ENCODE measurements at places on chromosomes 5 and 9. TPM values are rescaled to one million over a fixed set of nuclear protein-coding genes. Genes with fewer than 3 reads are reported as not detected.

GRCh38 chr9:72937545-72937944, 15.3 kb downstream of the ALDH1A1 start:
- DNase-seq = no peak

DNA sequence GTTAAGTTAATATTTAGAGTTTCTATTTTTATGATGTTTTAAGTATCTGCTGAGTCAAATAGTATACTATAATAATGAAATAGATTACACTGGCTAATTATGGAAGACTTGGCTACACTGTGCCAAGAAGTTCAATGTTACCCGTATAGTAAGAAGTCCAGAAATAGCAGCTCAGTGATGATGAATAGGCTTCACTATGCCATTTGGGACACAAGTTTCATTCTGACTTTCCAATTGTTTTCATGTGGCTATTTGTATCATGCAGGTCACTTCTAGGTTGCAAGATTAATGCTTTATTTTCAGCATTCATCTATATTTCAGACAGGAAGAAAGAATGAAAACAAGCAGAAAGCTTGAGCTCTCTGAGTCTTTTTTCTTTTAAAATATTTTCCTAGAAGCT, 194.5 kb upstream of the RIOK2 start:
- DNase-seq = no peak

GRCh38 chr9:124262649-124262972, 4.9 kb downstream of the NEK6 start:
- no peak for DNase-seq

GRCh38 chr5:140545606-140546005, 1.9 kb upstream of the EIF4EBP3 start:
- DNase-seq = no peak

- DNase-seq = no peak
Measured at GRCh38 chr9:110371411-110372007, 33.8 kb upstream of the TXNDC8 start.

DNA sequence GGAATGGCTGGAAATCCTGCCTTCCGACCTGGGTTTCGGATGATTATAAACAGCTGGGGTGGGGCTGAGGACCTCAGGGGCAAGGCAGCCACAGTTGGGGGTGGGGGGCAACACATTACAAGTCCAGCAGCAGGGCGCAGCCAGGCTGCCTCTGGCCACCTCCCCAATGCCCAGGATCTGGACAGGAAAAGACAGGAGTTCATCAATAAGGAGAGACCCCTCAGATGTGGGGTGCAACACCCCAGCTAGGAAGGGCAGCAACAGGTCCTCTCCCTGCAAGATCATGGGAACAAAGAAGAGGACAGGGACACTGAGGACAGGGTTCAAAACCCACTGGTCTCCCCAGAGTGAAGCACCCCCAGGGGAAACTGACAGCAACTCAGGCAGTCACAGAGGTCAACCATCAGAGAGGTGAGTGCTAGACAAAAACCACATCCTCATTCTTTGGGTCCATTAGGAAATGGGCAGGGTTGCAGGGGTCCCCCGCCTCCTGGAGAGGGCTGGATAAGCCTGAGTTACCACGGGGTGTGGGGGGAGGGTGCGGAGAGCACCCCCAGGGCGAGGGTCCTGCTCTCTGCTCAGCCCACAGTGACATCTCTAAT, 33.5 kb downstream of the SEMA4D start:
- no peak for DNase-seq

GRCh38 chr9:109052416-109052815, 39.1 kb upstream of the CTNNAL1 start:
- no peak for DNase-seq

DDX4 gene
- total RNA-seq = not detected

CYSRT1 gene
- 0.29 TPM for total RNA-seq

Data from natural killer cell treated with Interleukin-12 subunit alpha and Interleukin-12 subunit beta and Interleukin-15 and Interleukin-18, amount 100 ng/mL, for 72 hours (primary cell).